GM23248 (cell line): ENCODE measurements at places on chromosomes 12 and 14. TPM values are rescaled to one million over a fixed set of nuclear protein-coding genes. Genes with fewer than 3 reads are reported as not detected.

Gene SLC22A17
- 32.8 and 42.3 TPM in 2 replicates for total RNA-seq

- H3K36me3 ChIP-seq: no peaks in the 10 kb centered on the region
- peaks cover 35% of the 10 kb centered on the region for H3K27me3 ChIP-seq
- H3K4me3 ChIP-seq: no peak overlapping the region
- 0 out of 2 replicates have a peak, but pooled peaks cover 5% of the 10 kb centered on the region for H3K4me1 ChIP-seq
- H3K27ac ChIP-seq: no peak overlapping the region
These were observed 13.0 kb upstream of the DLK1 start for GRCh38 chr14:100713705-100714104.

- H3K27ac ChIP-seq: no peak overlapping the region
- H3K4me1 ChIP-seq: no peaks in the 10 kb centered on the region
- no peak overlapping the region for H3K4me3 ChIP-seq
- H3K27me3 ChIP-seq: no peaks in the 10 kb centered on the region
- DNase-seq: no peak
These were observed 44.2 kb downstream of the CCDC175 start for GRCh38 chr14:59532419-59532818.

DNA sequence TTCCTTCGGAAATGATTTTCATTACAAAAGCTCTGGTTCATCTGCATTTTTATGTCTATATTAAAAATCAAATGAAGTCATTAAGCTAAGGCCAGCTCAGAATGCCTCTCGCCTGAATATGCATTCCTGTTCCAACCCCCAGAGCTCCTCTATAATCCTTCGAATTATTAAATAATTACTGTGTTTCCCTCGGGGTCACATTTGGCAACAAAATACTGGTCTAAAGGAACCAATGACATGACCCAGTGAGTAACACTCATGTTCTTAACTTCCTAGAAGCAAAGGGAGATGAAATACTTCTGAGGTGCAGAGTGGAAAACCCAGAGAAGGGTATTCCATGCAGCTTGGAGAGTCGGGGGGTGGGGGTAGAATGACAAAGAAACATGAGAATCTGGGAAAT lies 68.3 kb downstream of the FOXN3 start:
- H3K27ac ChIP-seq: no peak overlapping the region
- H3K27me3 ChIP-seq: no peaks in the 10 kb centered on the region
- H3K4me1 ChIP-seq: peaks cover 15% of the 10 kb centered on the region
- no peak overlapping the region for H3K4me3 ChIP-seq

DNA sequence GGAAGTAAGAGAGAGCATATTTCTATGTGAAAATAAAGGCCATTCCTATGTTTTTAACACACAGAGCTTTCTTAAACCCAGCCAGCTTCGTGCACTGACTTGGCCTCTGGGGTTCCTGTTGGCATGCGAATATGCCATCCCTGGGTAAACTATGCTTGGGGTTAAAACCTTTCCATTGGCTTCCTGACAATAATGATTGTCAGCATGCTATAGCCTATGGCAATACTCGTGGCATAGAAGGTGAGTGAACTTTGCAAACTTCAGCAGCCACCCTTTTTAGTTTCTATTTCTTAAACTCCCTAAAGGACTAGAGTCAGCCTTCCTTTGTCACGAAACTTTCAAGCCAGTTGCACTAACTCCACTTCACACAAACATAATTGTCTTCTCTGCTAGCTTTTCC lies 148.4 kb upstream of the RGS6 start:
- H3K36me3 ChIP-seq: no peaks in the 10 kb centered on the region
- no peaks in the 10 kb centered on the region for H3K4me1 ChIP-seq
- no peak overlapping the region for H3K27ac ChIP-seq
- no peak for DNase-seq
- H3K4me3 ChIP-seq: no peak overlapping the region
- H3K27me3 ChIP-seq: peaks cover 14% of the 10 kb centered on the region

DNA sequence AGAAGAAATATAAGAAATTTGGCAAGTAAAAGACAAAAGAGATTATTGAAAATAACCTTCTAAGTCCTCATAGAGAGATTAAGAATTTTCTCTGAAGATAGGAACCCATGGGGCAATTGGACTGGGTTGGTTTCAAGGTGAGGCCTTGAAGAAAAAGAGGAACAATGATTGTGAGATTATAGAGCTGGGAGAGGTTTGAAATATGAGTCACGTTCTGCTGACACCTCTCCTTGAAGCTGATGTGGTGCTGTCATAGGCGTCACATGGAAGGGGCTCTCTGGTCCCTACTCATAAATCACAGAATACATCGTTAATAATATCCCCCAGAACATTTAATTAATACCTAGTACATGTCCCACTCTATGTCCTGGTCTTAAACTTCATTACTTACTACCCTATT lies 227.6 kb upstream of the PDE3A start:
- no peaks in the 10 kb centered on the region for H3K4me1 ChIP-seq
- peaks cover 9% of the 10 kb centered on the region for H3K27me3 ChIP-seq
- no peak overlapping the region for H3K4me3 ChIP-seq
- H3K27ac ChIP-seq: no peak overlapping the region

DNA sequence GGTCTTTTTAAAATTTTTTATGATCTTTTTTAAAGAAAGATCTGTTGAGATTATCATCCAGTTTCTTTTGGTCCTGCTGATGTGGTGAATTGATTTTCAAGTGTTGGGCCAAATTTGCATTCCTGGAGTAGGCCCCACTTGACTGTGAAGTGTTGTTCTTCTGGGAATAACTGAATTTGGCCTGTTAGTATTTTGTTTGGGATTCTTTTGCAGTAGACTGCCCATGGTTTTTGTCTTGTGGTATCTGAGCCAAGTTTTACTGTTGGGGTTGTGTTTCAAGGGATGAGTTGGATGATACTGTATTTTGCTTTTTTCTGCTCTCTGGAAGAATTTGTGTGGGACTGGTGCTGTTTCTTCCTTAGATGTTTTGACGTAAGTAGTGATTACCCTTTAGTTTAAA lies 4.0 kb upstream of the SYCP3 start:
- DNase-seq: no peak
- peaks cover 26% of the 10 kb centered on the region; the same call in 1 of the 2 replicates for H3K36me3 ChIP-seq
- H3K27me3 ChIP-seq: no peaks in the 10 kb centered on the region
- no peaks in the 10 kb centered on the region for H3K4me1 ChIP-seq
- H3K27ac ChIP-seq: no peak overlapping the region

DNA sequence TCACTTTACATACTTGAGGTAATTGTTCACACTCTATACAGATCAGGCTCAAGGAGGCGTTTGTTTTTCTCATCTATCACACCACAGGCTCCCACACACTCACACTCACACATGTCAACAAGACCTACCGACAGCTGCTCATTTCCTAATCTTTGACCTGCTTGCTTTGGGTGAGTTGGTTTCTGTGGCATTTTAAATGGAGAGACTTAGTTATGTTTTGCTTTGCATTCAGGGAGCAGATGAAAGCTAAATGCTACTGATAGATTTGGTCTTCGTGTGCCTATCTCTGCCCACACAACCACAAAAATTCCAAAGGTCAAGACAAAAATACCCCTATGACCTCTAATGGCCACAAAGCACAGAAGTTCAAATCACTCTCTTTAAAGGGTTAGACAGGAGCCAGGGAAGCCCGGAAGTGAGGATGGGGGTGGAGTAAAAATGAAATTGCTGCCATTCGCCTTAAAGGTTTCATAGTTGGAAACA lies 203.5 kb upstream of the G2E3 start:
- no peak overlapping the region for H3K4me3 ChIP-seq
- no peak for DNase-seq
- no peak overlapping the region for H3K27ac ChIP-seq
- H3K36me3 ChIP-seq: no peaks in the 10 kb centered on the region
- H3K4me1 ChIP-seq: no peaks in the 10 kb centered on the region
- peaks cover 29% of the 10 kb centered on the region for H3K27me3 ChIP-seq
